ENCODE measurements at places on chromosomes 5 and 9.

DNA sequence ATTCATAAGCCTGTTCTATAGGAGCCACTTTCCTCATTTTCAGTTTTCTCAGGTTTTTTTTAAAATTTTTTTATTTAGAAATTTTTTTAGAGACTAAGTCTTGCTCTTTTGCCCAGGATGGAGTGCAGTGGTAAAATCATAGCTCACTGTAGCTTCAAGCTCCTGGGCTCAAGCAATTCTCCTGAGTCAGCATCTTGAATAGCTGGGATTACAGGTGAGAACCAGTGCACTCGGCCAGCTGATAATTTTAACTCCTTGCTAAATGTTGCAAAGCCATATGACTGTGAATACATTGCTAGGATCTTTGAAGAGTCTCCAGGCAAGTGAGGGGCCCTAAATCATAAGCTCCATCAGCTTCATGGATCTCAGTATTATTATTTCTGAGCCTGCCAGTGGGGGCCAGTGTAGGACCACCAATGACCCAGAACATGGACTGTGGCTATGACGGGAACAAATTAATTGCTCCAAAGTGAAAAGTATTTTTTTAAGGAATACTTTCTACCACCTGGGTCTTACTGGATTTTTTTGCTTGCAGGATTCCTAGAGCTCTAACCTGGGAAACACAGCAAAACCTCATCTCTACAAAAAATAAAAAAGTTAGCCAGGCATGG lies 5.7 kb upstream of the GAPVD1 start:
- no peak for DNase-seq

- no peak for DNase-seq
Observed at GRCh38 chr5:126911986-126912385, 118.4 kb downstream of the MARCHF3 start.

DNA sequence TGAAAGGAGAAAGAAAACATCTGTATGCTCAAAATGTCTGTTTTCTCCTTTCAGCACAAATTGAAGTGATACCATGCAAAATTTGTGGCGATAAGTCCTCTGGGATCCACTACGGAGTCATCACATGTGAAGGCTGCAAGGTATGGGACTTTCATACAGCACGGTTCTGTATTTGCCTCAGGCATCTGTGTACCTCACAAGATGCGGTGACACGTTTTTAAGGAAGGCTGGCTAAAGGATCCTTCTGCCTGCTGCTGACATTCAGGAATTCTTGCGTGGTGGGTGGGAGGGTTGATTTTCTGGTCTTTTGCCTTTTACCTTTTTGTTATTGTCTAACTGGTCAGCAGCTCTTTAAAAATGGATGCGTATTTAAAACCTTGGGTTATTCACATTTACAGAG lies 133.1 kb downstream of the RORB start:
- no peak for DNase-seq

DNA sequence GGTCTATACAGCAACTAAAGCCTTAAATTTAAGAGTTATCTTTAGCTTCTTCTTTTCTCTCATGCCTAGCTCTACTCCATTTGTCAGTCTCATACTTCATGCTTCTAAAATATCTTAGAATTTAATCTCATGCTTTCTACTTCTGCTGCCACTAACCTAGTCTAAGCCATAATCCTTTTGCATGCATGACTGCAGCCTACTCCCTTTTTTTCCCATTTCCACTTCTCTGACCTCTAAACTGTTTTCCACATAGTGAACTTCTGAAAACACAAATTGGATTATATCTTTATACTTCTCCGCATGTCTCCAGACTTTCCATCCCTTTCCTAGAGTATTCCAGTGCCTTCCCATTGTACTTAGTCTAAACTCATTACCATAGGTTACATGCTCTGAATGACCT lies 193.0 kb downstream of the XRCC4 start:
- DNase-seq, result no peak

- DNase-seq, result no peak
Observed at GRCh38 chr5:147377682-147378081, 132.2 kb downstream of the DPYSL3 start.

GRCh38 chr9:70987986-70988385 lies 133.4 kb downstream of the TRPM3 start:
- peak; percentile 78 for DNase-seq
